Stimulated activated CD8-positive, alpha-beta memory T cell treated with anti-CD3 and anti-CD28 coated beads, Interleukin-4, amount 100 ng/mL, for 4 hours (primary cell): ENCODE measurements at places on chromosomes 5 and 9.

DNA sequence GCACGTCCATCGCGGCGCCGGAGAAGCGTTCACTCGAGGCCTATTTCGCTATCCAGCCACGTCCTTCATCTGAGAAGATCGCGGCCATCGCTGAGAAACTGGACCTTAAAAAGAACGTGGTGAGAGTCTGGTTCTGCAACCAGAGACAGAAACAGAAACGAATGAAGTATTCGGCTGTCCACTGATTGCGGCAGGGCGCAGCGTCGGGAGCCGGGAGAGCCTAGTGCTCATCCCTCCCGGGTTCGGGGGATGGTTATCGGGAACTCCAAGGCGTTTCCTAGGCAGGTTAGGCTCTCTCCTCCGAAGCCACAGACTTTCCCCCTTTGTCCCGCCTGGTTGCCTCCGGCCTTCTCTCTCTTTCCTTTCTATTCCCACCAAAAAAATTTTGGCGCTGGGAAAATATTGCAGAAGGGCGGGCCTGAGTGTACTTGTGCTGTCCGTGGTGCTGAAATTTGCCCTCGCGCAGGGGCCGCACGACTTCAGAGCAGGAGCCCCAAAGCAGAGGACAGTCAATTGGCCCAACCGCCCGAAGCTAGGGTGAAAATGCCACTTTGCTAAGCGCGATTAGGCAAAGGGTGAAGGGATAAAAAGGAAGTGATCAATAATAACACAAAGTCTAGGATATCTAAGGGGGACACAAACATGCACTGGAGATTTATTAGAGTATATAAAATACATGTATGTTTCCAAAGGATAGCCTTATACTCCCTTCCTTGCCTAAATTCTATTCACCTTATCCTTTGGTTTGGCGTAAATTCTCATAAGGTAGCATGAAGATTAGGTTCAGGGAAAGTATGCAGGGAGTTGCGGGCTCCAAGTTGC lies 1.8 kb downstream of the POU4F3 start:
- no peak for DNase-seq

DNA sequence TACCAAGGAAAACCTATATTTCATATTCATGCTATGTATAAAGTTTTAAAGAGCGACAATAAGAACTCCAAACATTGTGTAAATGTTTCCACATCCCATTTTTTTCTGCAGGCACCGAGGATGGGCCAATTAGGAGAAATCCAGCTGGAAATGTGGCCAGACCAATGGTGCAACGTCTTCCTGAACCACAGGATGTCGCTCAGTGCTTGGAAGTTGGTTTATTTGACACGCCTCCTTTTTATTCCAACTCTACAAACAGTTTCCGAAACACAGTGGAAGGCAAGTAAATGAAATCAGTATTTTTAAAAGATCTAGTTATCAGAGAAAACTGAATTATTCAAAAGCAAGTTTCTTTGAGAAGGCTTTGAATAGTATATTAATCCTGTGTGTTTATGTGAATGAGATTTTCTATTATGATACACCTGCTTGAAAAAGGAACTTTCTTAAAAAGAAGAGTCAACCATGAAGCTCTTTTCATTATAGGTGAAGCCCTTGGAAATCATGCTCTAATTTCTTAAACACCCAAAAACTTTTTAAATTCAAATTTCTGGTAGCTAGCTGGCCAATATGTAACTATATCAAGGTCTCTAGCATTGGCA lies 9.1 kb downstream of the TYRP1 start:
- DNase-seq, result no peak

DNA sequence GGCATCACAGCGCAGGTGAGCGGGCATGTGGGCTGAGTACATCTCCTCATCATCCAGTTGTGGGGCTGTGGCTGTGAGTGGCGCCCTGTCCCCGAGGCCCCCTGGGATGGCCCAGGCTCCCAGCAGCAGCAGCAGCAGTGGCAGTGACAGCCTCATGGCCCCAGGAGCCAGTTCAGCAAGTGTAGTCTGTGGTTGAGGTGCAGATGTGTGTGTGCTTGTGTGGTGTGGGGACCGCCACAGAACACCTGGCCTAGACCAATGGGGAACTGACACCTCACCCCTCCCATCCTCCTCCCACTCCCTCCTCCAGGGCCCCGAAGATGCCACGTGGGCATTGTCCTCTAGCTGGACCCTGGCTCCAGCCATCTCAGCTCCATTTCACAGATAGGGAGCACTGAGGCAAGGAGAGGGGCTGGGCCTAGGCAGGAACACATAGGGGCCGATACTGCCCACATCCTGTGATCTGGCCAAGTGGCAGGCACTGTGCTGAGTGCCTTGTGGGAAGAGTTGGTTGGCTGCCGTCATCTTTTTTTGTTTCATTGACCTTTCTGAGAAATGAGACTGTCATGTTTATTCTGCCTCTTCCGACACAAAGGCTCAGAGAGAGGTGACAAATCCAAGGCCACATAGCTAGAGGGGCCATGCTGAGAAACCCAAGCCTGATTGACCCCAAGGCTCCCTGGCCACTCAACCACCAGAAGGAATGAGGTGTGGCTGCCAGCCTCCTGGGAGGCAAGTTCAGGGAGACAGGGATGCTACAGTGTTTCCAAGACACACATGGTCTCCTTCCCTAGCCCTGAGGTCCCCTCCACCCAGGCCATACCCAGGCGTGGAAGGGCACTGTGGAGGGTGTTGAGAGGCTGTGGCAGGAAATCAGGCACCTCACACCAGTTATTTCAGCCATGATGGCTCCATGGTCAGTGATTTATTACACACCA lies at the start of gene MZB1:
Gene MZB1 (minus strand): TSS at position 213 of the 938 bp plus-strand sequence. CDS start 57 bp downstream, at position 156.
- peak; percentile 63 for DNase-seq

GRCh38 chr5:151086192-151086869 lies 5.5 kb upstream of the TNIP1 start:
- DNase-seq, result no peak

DNA sequence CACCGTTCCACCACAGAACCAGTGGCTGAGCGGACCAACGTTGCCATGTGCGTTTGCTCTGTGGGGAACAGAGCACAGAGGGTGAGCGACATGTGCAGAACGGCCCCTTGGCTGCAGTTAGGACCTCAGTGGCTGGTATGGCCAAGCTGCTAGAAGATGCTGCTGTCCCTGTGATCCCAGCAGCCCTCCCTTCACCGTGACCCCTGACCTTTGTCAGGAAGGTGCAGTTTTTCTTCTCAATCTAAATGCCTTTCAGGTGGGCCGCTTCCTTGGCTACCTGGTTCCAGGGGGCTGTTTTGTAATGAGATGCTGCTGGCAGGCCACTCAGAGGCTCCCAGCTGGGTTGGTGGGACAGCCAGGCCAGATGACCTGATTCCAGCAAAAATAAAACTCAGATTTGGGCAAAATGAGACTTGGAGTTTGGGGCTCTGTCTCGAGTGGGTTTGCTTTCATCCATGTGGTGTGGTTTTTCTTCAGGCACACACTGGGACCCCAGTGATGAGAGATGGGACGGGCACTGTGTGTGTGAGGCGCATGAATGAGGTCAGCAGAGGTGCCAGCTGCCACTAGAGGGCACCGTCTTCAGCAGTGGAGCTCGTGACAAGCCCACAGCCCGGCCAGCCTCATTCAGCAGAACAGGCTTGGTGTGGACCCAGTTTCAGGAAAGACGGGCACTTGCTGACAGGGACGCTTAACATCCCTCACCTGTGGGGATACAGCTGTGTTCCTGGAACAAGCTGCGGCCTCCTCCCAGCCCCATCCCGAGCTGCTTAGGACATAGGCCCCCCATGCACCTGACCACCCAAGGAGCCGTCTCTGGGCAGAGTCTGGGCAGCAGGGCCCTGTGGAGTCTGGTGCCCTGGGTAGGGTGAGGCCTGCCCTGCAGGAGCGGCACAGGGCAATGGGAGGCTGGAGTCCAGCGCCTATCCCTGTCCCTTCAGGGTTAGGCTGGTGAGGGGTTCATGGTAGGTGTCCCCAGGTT lies 4.1 kb downstream of the MRPS2 start:
- DNase-seq, result no peak

- no peak for DNase-seq
Observed at GRCh38 chr9:129363216-129363873, 185.3 kb upstream of the IER5L start.

DNA sequence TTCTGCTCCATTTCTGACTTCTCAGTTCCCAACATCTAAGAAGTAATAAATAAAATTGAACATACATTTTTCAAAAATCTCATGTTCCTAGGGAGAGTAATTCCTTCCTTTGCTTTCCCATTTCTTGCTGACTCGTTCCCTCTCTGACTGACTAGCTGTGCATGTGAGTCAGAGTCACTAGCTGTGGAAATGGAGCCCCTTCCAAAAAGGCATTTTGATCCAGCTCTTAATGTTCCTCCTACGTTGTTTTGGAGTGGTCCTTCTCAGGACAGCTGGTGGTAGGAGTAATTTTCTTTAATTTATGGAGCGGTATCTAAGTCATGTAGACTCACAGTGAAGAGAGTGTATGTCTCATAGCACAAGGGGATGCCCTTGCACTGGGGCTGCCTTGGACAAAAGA lies 460.2 kb downstream of the GADD45G start:
- DNase-seq, result no peak

DNA sequence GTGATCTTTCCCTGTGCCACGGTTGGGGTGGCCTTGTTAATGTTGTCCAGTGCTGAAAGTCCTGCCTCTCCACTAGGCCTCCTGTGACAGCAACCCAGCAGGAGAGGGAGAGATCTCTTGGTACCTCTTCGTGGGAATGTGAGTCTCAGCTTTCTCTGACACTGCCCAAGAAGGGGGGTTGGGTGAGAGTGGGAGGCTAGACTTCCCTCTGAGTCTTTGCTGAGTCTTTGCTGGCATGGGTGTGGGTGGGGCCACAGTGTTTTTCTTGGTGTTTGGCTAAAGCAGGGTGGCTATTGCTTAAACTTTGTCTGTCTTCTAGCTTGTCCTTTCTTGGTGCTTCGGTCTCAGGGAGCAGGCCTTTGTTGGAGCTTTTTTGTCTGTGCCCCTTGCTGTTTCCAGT lies 145.6 kb downstream of the GNA14 start:
- DNase-seq, result no peak

- no peak for DNase-seq
Observed at GRCh38 chr5:113255579-113256386, 179.0 kb downstream of the TSSK1B start.

DNA sequence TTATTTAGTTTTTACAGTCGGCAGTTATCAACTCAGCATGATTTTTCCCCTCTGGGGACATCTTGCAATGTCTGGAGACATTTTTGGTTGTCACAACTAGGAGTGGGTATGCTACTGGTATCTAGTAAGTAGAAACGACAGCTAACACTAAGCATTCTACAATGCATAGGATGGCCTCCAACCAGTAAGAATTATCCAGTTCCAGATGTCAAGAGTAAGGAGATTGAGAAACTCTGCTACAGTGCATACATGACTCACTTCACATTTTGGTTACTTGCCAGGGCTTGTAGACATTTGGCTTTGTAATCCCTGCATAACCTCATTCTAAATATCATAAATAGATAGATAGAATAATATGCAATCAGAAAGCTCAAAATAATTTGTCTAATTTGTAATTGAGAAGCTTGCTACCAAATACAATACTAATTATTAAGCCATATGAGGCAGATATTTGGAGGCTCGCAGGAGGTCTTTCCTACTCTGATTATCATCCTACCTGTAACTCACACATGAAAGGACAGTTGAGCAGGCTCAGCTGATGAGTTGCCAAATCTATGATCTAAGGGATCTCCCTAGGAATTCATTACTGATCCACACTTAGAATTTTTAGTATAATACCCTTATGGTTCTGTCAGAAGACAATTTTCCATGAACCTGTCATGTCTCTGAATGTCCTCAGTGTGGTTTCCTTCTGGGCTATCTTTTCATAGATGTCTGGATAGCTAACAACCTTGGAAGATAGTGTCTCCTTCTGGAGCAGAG lies 346.9 kb upstream of the TLE4 start:
- no peak for DNase-seq
